PC-9 (cell line): ENCODE measurements at places on chromosomes 7 and 10. TPM values are rescaled to one million over a fixed set of nuclear protein-coding genes. Genes with fewer than 3 reads are reported as not detected.

DNA sequence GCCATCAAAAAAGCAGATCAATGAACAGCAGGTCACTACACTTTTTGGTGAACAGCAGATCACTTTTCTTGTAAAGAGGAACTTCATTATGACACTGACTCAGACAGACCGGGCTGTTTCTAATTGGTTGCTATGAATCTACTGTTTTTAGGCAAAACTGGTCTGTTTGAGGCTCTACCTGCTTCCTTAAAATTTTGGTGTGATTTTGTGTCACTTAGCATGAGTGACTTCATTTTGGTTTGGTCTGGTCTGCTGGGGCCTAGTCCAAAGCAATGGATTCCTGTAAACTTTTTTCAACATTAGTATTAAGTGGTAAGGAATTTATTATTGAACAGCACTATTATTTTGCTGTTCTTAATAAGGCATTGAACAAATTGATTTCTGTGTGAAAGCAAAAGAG lies 41.8 kb upstream of the C10orf71 start:
- no peak for DNase-seq

GRCh38 chr10:112797855-112798254 lies 152.2 kb upstream of the TCF7L2 start:
- no peak for DNase-seq

- DNase-seq: no peak
Observed at GRCh38 chr10:78445308-78445707, 411.6 kb downstream of the RPS24 start.

Gene PRRT4
- 0.26 and 0.70 TPM in 2 replicates for total RNA-seq

DNA sequence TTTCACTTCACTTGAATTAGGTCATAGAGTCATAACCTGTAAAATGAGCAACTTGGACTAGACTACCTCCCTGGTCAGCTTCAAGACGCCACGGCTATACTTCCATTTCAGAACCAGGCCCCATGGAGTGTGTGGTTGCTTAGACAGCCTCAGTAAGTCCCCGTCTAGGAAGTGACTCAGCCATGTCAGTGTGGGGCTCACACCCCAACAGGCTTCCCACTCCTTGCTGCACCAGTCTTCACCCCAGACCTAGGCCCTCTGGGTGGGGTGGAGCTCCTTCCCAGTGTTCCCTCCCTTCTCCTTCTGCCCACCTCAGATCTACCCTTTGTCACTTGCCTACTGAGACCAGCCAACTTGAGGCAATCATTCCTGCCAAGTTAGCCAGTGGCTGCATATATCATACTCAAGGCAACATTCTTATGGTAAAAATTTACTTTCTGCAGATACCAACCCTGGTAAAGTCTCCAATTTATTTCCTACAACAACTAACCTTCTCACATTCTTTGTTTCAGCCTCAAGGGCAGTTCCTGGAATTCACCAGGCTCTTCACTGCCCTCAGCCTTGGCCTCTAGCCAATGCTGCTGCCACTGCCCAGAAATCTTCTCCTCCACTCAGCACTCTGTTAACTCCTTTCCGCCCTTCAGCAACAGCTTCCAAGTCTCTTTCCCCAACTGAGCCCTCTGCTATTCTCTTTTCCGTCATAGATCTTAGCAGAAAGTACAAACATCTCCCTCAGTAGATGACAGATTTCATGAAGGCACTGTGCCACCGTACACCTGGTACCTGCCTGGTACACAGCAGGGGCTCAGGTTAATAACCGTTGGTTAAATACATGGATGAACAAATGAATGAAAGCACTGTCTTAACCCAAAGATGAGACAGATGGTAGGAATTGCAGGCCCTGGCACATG lies 31.3 kb upstream of the ZNRF2 start:
- peak; percentile 77 for DNase-seq

Gene PRPS1L1
- not detected in 2 replicates for total RNA-seq

DNA sequence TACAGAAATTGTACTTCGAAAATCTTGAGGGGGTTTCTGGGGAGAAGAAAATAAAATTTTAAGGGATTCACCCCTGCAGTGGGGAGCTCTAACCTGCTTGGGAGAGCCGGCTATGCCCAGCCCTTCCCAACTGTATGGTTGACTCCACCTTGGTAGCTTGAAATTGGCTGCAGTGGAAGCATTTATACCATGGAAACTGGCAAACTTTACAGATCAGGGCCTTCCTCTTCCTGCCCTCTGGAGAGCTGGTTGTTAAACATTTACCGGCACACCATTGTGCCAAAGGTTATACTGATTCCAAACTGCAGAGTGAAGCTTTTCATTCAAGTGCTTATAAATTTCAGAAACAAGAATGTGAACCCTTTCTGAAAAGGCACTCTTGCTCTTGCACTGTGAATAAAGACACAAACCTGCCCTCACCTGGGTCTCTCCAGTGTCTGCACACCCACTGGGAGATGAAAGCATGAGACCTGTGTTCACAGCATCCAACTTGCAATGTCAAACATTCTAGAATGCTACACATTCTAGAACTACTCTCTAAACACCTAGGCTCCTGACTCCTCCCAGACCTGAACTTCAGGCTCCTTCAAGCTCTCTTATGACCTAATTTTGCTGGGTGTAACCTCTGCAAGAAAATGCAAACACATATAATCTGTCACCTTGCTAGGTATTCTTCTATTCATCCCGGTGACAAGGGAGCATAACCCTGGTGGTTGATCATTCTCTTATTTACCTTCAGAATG lies 44.7 kb downstream of the ABLIM1 start:
- DNase-seq: no peak

DNA sequence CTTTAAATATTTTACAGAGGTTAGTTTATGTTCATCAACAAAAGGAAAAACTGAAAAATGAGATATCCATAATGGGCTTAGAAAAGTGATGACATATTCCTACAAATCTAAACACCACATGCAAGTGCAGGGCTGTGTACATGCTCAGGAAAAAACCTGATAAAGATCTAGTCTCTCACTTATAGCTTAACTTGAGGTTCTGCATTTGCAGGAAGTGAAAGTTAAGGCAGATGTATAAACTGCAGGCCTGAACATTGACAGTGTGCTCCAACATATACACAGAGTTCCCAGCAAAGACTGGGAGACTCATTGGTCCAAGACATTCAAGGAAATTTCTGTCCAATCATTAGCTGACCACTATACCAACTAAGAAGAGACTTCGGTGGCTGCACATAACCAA lies 63.8 kb upstream of the RET start:
- no peak for DNase-seq

DNA sequence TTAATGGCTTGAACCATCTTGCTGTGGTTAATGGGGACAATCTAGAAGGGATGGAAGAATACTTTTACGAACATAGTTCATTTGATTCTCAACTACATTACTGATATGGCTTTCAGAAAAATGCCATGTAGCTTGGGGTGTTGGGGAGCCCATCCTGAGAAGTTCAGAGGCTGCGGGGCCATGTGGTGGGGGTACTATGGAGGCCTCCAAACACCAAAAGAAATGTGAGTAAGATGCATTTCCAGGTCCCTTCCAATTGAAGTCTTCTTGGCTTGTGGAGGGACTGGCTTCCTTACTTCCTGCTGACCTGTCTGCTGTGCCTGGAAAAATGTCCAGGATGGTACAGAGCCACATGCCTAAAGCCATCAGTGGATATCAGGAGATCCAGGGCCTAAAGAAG lies 1.6 kb upstream of the MBL2 start:
- no peak for DNase-seq

DNA sequence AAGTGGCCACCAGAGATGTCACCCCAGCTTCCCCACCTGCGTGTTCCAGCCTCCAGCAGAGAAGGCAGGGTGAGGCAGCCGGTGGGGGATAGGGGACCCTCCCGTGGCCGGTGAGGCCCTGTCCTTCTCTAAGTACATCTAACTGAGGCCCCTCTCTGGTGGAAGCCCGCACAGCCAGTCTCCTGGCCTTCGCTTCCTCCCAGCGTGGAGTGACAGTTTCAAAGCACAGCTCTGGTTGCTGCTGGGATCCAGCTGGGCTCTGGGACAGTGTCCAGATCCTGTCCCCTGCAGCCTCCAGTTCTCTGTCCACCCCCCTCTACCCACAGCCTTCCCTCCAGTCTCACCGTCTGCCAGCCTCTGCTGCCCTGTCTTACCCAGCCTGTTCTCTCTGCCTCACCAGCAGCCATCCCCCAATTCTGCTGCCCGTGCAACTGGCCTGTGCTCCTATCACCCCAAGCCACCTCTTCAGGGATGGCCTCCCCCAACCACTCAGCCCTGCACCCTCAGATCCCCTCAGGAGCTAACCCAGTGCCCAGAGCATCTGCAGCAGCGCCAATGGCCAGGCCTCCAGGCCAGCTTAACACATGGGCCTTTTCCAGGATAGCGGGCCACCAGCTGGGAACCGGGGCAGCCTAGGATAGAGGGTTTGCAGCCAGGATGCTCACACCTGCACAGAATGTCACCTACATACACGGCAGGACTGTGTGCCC lies 16.3 kb upstream of the SH2B2 start:
- DNase-seq: no peak

Gene MUC12
- total RNA-seq: 1.4 and 3.8 TPM in 2 replicates

GRCh38 chr10:126135941-126136595 lies 239.7 kb downstream of the FANK1 start:
- no peak for DNase-seq

GRCh38 chr7:69597278-69598076 lies 798 bp upstream of the AUTS2 start:
- DNase-seq: no peak

Gene TBX20
- 1.1 and 1.7 TPM in 2 replicates for total RNA-seq

Gene C1QL3
- not detected in 2 replicates for total RNA-seq

Gene DENND2A
- 3.7 and 4.2 TPM in 2 replicates for total RNA-seq

- no peak for DNase-seq
Observed at GRCh38 chr10:49735848-49736563, 26.1 kb downstream of the OGDHL start.

Gene TMEM139
- 89.7 and 131 TPM in 2 replicates for total RNA-seq

Gene STEAP2
- 10.1 and 10.4 TPM in 2 replicates for total RNA-seq

Gene TNS3
- 111 and 143 TPM in 2 replicates for total RNA-seq

DNA sequence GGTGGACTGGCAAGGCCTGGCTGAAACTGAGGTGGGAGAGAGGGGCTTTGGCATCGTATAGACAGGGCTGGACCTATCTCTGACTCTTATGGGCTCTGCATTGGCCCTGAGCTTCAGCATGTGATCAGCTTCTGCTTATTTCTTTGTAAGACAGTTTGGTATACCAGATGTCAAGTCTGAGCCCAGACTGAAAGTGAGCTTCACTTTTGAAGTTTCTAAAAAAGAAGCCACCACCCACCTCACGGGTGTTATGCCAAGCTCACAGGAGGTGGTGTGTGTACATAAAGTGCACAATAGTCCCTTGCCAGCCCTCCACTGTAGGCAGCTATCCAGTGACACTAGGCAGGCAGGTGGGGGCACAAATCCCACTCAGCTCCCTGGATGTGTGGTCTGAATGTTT lies 68.7 kb upstream of the SEPHS1 start:
- no peak for DNase-seq

DNA sequence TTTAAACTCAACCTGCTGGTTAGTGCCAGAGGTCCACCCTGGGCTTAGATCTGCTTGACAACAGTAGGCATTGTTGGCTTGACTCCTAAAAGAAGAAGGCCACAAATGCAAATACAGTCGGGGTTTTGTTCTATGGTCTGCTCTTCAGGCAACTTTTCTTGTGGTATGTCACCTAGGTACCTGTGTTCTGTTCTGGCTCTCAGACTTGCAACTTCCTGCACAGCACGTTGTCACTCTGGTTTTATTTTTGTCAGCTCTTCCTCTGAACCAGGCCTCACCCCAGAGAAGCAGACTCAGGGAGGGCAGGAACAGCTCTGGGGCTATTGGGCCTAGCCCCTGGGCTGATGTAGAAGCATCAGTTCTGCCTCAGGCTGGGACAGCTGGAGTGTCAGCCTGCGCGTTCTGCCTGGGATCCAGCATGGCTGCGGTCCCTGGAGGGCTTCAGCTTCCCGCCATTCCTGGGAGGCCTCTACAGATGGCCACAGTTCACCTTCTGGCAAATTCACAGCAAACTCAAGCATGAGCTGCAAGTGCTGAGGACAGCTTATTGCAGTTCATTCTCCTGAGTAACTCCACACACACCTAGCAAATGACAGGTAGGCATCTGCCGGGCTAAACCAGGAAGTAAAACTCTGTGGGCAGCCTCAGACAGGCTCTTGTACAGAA lies 11.0 kb upstream of the PDCD4 start:
- no peak for DNase-seq

DNA sequence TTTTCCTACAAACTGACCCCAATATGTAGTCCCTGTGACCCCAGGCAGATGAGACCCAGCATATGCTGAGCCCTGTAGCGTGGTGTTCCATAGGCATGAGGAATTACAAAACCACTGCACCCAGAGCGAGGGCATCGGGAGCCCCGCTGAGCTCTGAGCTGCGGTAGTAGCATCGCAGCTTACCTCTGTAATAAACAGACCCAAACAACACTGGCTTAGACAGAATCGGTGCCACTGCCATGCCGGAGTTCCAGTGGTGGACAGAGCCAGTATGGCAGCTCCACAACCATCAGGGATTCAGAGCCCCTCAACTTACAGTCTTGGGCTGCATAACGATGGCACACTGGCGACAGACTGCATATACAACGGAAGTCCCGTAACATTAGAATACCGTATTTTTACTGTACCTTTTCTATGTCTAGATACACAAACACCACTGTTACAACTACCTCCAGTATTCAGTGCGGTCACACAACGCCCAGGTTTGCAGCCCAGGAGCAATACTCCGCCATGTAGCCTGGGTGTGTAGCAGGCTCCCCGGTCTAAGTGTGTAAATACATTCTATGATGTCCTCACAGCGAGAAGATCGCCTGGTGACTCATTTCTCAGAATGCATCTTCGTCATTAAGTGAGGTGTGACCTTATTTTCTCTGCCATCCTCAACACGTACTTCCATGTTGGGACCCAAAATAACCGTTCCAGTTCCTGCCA lies 68.8 kb downstream of the PROSER2 start:
- DNase-seq: no peak

- DNase-seq: no peak
Observed at GRCh38 chr7:41328544-41328943, 374.3 kb downstream of the INHBA start.

Gene SFTPD
- total RNA-seq: 1.5 TPM in 1 of 2 replicates, not detected in the other

DNA sequence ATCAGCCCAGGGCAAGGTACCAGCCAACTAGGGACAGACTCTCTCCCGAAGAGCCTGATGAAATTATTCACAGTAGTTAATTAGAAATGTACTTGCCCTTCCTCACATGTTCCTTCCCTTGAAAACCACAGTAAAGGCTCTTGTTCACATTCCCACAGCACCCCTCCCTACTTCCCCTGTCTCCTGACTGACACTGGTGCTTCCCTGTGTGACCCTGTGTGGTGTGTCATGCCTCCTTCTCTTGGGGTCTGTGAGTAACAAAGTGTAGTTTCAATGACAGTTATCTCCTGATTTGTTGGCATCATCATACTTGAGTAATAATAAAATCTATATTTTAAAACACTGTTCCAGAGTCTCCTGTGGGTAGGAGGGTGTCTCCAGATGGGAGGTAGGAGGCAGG lies 209.7 kb downstream of the ABCA13 start:
- no peak for DNase-seq

GRCh38 chr7:130741331-130741995 lies 7.5 kb upstream of the KLF14 start:
- no peak for DNase-seq

DNA sequence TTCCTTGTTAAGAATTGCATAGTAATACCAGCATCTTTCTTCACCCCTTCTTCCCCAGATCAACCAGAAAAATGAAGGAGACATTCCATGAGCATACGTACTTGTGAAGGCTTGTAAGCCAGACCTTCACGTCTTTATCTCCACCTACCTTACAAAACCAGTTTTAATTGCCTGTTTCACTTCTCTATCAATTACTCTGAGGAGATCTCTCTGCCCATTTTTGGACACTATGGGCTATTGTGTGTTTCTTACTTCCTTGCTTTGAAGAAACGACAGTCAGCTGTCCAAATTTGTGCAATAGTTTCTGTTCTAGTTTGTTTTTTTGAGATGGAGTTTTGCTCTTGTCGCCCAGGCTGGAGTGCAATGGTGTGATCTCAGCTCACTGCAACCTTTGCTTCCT lies 349.7 kb upstream of the MBL2 start:
- DNase-seq: no peak

Gene METTL27
- 23.2 and 34.7 TPM in 2 replicates for total RNA-seq

Gene CADPS2
- 9.9 and 11.9 TPM in 2 replicates for total RNA-seq
